RPMI8226 (cell line): ENCODE measurements at places on chromosomes 1 and 21.
A peak's percentile ranks its signal among the peaks of the same experiment; 100 is the strongest.

DNA sequence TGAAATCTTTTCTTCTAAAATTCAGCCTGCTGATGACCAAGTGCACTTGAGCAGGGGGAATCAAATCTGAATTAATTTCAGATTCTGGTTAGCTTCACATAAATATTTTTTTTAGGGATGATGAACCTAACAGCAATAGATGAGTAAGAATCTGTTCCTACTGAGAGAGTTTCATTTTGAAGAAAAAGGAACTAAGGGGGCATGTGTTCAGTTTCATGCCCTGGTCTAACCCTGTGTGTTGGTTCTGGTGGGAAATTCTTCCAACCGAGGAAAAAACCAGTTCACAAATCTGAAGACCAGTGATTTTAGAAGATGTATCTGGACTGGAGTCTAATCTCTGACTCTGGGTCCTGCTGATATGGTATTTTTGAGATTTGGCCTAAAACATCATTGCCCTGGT is 13.7 kb downstream of the SELL start:
- DNase-seq = no peak

DNA sequence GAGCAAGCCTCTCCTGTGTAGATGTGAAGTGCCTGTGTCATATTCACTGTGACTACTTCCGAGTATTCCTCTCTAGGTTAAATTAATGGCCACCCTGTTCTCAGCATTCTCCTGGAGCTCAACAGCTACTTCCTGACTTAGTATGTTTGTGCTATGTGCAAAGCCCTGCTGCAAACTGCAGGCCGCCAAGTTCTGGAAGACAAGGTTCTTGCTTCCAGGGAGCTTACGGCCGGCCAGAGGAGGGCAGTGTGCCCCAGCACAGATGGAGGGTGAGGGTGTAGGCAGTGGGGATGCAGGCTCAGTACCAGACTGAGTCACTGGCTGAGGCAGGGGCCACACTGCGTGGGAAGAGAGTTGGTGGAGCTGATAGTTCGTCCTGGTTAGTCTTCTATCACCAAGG is 43.2 kb downstream of the ELK4 start:
- peak; percentile 70 for DNase-seq

GRCh38 chr21:45636951-45637646 is 6.4 kb upstream of the PCBP3 start:
- DNase-seq = peak; percentile 19

DNA sequence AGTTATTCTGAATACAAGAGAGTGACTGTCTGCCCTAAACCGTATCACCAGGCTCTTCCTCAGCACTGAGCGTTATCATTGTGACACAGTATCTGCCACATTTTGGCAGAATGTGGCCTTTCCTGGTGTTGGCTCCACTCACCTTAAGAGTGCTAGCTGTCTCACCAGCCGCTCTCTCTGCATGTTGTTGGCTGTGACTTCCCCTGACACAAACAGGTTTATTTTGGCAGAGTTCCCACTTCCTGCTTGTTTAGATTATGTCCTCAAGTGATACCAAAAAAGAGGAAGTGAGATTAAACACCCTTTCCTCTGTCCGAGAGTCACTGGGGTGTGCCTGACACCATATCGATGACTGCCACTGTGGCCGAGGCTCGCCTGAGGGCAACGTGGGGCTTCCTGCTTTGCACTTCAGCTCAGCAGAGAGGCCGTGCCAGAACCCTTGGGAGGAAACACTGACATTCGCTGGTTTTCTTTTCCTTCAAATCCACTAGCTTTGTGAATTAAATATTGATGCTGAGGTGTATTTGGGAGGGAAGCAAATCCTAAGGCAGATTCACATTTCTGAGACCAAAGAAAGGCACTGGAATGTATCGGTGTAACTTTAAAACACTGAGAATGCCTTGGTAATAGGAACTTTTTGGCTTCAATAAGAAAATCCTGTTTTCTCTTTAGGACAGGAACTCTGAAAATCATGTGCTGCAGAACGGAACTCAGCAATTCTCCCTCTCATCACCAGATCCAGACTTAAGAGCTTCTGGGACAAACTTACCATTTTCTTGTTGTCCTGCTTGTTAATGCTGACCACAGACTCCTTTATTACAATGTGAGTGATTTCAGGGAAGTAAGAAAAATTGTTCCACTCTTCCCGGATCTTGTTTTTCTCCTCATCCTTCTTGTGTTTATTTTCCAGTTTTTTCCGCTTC is 102.1 kb downstream of the JAK1 start:
- DNase-seq = peak; percentile 99

- peak; percentile 16 for DNase-seq
These were observed 10.2 kb downstream of the EEIG2 start for GRCh38 chr1:108570128-108570527.

DNA sequence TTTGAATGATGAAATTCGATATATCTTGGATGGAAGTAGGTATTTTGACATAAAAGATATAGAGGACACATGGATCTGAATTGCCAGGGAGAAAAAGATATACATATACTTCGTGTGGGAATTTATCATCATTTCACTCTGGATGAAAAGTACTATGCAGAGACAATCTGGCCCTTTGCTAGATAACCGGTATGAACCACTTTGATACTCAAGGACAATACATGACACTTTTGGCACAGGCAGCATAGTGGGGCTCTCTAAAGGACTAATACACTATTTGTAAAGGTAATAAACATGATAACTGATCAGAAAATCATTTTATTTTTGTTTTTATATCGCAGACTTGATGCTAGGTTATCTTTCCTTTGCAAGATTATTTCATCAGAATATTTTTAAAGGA is 24.2 kb downstream of the JAK1 start:
- no peak for DNase-seq

GRCh38 chr1:154626456-154627256 is 18.7 kb upstream of the ADAR start:
- DNase-seq = peak; percentile 25

- no peak for DNase-seq
These were observed 101.6 kb downstream of the GABPA start for GRCh38 chr21:25836396-25836795.

DNA sequence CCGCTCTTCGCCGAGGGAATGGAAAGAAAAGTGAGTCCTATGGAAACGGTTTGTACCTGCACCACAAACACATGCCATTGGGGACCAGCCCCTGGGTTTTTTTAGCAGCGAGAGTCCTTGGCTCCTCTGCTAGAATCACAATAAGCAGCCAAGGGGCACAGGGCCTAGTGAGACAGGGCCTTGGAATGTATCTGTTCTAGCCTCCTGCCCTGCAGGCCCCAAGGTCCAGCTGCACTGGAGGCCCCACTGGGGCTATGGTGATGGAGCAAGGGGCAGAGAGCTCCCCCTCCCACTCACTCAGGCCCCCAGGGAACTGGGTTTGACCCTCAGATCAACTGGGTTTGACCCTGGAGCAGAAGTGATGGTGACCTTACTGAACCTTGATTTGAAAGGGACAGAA is 14.4 kb downstream of the SHISA4 start:
- no peak for DNase-seq

- DNase-seq = no peak
These were observed 61.0 kb downstream of the BACH1 start for GRCh38 chr21:29359718-29360117.

- DNase-seq = no peak
These were observed 54.8 kb downstream of the OSBPL9 start for GRCh38 chr1:51671527-51672325.

- no peak for DNase-seq
These were observed 5.6 kb upstream of the YRDC start for GRCh38 chr1:37813529-37814145.

- no peak for DNase-seq
These were observed 31.6 kb downstream of the OSBPL9 start for GRCh38 chr1:51648180-51649109.

DNA sequence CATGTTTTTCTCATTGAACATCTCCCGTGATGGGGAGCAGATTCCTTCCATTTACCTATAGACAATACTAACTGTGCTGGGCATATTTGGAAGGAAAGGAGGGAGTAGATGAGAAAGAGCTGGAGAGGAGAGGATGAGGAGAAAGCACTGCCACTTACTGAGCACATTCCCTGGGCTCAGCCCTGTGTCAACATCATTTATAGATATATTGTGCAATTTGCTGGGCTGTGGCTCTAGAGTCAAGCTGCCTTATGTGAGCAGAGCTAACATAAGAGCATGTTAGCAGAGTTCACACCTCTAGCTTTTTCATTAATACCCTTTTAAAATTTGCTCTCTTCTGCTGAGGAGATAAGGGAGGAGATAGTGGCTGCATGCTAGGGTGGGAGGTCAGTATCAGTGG is 22.3 kb upstream of the CD53 start:
- no peak for DNase-seq

GRCh38 chr1:33366762-33367484 is 46.0 kb upstream of the A3GALT2 start:
- DNase-seq = no peak

- no peak for DNase-seq
These were observed 25.0 kb downstream of the PLXNA2 start for GRCh38 chr1:208219098-208219658.

- DNase-seq = no peak
These were observed 384.7 kb upstream of the VAMP3 start for GRCh38 chr1:7386226-7387052.

DNA sequence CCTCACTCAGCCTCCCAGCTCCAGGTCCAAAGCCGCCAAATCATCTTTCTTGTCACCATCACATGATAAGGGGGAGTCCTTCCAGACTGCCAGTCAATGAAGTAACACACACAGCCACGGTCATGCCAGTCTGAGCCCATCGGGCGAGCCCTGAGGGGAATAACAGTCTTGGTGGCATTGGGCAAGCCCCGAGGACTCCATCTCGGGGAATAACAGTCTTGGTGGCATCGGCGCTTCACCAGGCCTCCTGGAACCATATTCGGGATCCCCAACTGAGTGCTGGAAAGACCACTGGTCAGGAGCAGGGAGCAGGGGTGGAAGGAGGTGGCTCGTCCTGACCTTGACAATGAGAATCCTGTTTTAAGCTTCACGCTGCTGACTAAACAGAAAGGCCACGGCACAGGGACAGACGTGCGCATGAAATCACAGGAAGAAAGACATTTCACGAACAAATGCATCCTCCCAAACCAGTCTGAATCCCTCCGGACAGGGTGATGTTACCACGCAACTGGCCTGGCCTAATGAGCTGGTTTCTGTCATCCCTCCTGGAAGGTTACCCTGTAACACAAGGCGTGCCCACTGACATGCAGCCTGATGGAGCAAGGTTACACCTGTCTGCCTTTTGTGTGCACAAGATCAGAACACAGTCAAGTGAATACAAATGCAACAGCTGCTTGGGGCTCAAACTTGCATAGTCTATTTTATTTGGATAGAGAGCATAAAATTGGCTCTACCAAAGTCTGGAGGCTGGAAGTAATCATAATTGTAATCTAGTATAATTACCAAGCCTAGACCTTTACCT is 517.4 kb downstream of the KIF26B start:
- DNase-seq = no peak

- no peak for DNase-seq
These were observed 52.8 kb downstream of the EDN2 start for GRCh38 chr1:41431490-41432350.

DNA sequence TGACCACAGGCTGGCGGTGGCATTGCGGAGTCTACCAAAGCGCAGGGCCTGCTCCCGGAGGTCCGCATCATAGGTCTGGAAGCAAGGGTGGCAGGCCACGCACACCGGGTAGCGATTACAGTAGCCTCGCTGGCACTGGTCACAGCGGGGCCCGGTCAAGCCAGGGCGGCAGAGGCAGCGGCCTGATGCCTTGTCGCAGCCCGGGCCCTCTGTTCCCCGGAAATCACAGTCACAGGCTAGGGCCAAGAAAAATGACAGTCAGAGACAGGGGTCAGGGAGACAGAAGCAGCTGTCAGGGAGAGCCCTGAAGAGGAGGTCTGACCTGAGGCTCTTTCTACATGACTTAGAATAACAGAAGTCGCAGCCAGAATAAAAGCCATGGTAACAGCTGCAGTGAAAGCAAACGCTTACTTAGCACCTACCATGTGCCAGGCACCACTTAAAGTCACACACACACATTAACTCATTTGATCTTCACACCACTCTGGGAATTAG is 26.4 kb downstream of the LAMB3 start:
- DNase-seq = peak; percentile 39

- peak; percentile 84 for DNase-seq
These were observed 25.9 kb upstream of the DNAJC11 start for GRCh38 chr1:6727535-6727934.

GRCh38 chr1:164786980-164787833 is 228.2 kb downstream of the PBX1 start:
- DNase-seq = peak; percentile 88

GRCh38 chr1:25854554-25854953 is 4.7 kb downstream of the AUNIP start:
- DNase-seq = no peak

DNA sequence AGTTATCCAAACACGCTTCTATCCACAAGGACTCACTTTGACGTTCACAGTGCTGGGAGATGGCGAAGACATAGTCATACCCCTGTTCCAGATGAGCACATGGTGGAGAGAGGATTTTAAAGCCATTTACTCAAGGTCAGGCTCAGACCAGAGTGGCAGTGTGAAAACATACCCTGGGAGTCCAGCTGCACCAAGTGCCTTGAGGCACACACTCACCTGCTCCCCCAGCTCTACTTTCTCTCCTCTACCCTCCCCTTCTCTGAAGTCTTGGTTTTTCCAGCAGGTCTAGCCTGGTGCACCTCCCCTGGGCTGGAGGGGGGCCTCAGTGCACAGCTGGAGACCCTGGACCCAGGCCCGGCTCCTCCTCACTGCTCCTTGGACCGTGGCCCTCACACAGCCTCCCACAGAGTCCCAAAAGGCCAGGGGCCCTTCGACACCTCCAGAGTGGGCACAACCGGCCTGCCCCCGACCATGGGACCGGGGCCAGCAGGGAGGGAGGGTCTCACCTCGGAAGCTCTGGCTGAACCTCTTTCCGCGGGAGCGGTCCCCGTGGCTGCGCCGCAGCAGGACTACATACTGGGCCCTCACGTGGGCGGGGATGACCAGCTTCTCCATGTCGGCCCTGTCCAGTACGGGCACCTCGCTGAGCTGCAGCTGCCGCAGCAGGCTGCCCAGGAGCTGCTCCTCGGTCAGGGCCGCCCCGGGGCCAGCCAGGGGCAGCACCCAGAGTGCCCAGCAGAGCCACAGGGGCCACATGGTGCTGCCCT is 452 bp downstream of the LEFTY2 start:
- DNase-seq = peak; percentile 48

DNA sequence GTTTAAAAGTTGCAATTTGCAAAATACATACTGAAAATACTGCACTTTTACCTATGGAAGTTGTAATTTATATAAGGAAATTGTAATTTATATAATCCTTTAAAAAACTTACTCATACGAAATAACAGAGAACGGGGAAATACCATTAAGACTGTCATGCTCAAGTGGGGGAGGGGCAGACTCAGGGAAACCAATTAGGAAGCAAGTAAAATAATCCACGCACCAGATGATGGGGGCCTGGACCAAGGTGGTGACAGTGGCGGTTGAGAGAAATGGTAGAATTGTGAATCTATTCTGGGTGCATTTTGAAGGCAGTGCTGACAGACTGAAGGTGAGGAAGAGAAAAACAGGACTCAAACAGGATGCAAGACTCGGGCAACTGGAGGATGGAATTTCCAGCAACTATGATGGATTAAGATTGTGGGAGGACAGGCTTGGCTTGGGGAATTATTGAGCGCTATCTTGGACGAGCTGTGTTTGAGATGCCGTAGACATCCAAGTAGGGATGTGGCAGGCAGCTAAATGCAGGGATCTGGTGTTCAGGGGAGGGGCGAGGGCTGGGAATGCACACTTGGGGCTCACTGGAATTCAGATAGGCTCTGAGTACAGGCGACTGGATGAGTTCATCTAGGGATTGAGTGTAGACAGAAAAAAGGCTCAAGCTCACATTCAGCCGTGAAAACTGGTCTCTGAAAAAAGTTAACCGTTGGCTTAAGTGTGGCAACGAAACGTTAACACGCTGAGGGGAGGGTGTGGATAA is 977 bp downstream of the LCA5L start:
- DNase-seq = no peak

GRCh38 chr1:47590523-47591225 is 152.8 kb downstream of the FOXD2 start:
- DNase-seq = no peak
